HEK293T (cell line): ENCODE measurements at places on chromosomes 1 and 21.

GRCh38 chr1:208184966-208185654, 59.1 kb downstream of the PLXNA2 start:
- no peak for DNase-seq

DNA sequence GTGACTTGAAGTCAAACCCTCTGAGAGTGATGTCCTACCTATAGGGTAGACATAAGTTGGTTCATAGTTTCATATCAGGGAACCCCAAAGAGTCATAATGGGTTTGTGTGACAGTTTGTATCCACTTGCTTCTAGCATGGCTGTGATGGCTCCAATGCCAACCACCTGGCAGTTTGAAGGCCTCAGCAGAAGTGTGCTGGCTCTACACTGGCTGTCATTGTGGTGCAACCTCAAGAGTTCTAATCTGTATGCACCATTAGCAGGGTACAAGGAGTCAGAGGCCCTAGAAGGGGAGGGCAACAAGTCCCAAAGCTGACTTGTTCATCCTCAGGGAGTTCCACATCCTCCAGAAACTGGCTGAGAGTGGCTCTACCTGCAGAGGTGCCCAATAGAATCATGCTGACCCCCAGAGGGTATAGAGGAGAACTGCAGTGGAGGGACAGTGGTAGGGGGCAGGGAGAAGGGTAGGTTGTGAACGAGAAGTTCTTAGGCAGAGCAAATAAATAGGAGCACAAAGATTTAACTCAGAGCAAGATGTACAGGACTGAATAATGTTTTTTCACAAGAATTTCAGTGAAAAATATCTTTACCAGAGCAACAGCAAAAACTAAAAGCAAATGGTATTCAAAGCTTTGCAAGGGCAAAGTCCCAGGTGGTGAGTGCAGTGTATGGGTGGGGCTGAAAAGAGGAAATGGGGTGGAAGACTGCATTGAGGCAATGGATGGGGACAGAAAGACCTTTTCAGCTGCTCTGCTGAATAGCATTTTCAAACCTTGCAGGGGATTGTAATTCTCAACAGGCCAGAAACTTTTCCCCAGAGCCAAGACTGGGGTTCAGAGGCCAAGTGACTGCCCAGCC, 3.2 kb downstream of the FCRL2 start:
- DNase-seq, result peak; percentile 34

DNA sequence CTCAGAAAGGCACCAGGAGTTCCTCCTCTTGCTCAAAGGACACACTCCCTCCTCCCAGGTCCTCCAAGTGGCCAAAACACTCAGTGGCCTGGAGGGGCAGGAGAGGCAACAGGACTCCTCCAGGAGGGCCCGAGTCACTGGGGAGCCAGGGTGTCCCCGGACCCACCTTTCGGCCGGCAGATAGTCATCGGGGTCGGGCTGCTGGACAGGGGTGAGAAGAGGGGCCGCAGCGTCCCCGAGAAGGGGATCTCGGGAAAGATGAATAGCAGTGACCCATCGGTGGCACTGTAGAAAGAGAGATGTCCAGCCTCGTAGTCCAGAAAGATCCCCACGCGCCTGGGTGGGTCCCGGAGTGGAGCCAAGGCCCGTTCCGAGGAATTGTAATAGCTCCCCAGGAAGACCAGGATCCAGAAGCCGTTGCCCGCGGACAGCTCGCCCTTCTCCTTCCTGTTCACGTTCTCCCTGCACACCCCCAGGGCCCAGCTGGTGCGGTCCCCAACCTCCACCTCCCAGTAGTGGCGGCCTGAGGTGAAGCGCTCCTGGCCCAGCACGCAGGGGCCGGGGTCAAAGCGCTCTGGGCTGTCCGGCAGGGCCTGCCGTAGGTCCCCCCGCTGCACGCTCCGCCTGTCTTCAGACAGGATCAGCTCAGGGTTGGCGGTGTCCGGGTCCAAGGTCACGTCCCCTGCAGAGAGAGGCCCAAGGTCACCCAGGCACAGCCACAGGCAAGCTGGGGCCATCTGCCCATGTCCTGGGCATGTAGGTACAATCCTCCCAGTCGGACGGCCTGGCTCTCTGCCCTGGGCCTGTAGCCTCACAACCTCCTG, 11.9 kb downstream of the TRIM11 start:
- DNase-seq, result no peak

- DNase-seq, result no peak
Observed at GRCh38 chr1:59225594-59226316, 71.1 kb upstream of the FGGY start.

DNA sequence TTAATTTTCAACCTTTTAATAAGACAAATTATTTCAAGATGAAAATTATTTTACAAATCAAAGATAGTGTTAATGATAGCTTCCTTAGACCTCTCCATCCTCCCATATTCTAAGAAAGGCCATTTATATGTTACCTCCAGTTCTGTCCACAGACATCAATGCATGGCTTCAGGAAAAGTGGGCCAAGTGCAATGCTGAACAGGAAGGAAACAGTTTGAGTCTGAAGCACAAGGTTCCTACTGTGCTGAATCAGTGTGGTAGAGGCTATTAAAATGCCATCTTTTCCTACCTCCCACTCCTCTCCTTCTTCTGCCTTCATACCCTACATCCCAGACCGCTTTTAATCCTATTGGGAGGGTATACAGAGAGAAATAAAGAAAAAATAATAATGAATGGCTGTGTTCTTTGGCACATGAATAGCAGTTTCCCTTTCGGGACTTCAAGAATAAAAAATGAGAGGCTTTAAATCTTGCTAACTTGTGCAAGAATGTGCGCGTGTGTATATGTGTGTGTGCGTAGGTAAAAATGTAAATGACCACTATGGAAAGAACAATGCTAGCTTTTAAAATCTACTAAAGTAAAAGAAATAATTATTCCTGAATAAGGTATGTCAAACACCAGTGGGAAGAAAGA, 62.6 kb upstream of the C1orf105 start:
- no peak for DNase-seq

DNA sequence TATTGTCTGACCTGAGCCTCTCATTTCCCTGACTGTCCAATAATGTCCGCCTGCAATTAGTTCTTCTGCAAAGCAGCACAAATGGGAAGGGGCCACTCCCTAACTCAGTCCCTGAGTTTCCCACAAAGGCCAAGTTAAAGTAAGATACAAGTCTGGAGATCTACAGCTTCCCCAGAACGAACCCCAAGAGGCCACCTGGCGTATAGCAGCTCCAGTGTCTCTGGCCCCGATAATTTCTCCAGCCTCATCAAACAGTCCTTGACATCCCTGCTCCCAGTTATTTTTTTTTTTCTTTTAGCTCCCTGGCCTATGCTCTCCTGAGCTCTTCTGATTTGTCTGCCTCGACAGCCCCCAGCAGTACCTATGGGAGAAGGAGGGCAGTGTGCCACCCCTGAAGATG, 8.1 kb upstream of the ACKR1 start:
- DNase-seq, result no peak

DNA sequence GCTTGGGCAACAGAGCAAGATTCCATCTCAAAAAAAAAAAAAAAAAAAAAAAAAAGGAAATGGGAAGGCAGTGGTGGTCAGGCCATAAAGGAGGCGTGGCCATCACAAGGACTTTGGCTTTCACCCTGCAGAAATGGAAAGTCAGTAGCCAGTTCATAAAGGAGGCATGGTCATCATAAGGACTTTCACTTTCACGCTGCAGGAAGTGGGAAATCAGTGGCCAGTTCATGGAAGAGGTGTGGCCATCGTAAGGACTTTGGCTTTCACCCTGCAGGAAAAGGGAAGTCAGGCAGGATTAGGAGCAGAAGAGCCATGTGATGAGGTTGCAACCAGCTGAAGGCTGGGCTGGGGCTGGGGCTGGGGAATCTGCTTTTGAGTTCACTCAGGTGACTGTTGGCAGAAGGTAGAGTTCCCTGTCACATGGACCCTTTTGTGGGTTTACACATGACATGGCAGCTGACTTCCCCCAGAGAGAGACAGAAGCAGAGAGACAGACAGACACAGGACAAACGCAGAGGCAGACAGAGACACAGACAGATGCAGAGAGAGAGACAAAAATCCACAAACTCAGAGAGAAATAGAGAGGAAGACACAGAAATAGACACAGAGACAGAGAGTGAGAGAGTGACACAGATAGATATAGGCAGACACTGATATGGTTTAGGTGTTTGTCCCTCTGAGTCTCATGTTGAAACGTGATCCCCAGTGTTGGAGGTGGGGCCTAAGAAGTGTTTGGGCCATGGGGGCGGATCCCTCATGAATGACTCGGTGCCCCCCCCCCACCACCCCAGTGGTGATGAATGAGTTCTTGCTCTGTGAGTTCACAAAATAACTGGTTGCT, 263.9 kb upstream of the KAZN start:
- DNase-seq, result no peak

GRCh38 chr1:85259912-85260274, 431 bp upstream of the C1orf52 start:
- no peak for DNase-seq

GRCh38 chr1:168799927-168800605, 71.1 kb upstream of the DPT start:
- DNase-seq, result no peak

DNA sequence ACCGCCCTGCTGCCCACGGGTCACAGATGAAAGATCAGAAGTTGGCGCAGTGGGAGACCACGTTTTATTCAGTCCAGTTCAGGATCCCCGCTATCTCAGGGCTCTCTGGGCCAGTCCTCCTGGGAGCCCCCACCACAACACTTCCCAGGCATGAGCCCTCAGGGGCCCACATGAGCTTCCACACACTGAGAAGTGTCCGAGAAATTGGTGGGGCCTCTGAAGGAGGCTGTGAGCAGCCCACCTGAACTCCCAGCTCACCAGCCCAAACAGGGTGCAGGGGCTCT, 12.1 kb downstream of the TRIM46 start:
- no peak for DNase-seq

DNA sequence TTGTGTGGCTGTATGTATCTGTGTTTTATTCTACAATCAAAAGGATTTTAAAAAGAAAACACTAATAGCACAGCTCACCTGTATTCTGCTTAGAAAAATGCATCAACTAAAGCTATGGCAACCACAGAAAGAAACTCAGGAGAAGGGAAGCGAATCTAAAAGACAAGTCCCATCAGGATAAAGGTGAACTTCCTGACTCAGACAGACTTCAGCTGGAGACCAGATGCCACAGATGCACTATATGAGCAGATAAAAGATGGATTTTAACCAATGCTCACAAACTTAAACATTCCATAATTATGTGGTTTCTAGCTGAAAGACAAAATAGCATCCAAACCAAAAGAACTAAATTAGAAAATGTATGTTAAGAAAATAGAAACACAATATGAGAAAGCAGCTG, 231.0 kb downstream of the RERE start:
- DNase-seq, result no peak

DNA sequence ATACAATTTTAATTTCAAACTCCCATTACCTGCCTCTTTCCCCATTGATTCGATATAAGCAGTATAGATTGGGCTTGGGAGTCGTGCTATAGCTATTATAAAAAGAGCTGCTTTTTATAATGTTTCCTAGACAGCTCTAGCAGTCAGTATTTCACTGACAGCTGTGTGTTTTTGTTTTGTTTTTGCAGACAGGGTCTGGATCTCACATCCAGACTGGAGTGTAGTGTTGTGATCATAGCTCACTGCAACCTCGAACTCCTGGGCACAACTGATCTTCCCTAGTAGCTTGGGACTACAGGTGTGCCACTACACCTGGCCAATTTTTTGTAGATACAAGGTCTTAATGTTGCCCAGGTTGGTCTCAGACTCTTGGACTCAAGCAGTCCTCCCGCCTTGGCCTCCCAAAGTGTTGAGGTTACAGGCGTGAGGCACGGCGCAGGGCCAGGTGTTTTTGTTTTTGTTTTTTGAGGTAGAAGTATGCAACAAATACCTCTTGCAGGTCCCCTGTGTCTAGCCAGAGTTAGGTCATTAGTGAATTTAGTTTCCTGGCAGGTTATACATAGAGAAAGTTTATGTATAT, 1.7 kb downstream of the NASP start:
- DNase-seq, result no peak
